ENCODE measurements at places on chromosomes 5 and 9. TPM values are rescaled to one million over a fixed set of nuclear protein-coding genes. Genes with fewer than 3 reads are reported as not detected.

Gene RMRP
- 6,542 TPM for total RNA-seq

DNA sequence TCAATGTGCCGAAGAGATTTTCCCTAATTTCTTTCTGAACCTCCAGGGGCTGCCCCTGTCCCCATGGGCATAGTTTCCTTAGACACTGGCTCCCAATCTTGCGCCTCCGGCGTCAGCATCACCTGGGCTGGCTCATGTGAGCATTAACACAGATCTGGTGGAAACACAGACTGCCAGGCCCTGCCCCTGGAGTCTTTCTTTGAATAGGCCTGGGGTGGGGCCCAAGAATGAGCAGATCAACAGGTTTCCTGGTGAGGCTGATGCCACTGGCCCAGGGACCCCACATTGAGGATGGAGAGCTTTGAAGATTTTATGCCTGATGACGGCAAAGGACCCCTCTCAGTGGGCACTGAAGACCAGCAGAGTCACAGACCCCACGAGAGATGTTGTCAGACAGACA is 60.8 kb downstream of the ANKRD33B start:
- no peak for DNase-seq

- no peak for DNase-seq
Measured at GRCh38 chr5:131981516-131981915, 29.9 kb downstream of the ACSL6 start.

DNA sequence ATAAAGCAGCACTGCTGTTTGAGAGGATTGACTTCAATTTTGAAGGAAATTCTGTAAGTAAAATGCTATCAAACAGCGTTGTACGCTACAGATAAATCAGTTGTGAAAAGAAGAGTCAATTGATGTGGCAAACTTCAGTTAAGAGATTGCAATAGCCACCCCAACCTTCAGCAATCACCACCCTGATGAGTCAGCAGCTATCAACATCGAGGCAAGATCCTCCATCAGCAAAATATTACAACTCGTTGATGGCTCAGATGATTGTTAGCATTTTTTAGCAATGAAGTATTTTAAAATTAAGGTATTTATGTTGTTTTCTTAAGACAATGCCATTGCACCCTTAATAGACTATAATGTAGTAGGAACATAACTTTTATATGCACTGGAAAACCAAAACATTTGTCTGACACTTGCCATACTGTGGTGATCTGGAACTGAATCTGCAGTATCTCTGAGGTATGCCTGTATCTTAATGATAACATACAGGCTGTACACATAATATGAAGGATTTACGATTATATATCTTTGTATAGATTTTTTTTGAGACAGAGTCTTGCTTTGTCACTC is 47.5 kb downstream of the VPS13A start:
- DNase-seq, result no peak

GRCh38 chr5:133332439-133333024 is 279.8 kb downstream of the FSTL4 start:
- no peak for DNase-seq
